Hippocampal formation (tissue), 2 donors: ENCODE measurements at places on chromosomes 2 and 18.

GRCh38 chr2:20521682-20522189, 74.9 kb downstream of the RHOB start:
- DNase-seq = no peak

DNA sequence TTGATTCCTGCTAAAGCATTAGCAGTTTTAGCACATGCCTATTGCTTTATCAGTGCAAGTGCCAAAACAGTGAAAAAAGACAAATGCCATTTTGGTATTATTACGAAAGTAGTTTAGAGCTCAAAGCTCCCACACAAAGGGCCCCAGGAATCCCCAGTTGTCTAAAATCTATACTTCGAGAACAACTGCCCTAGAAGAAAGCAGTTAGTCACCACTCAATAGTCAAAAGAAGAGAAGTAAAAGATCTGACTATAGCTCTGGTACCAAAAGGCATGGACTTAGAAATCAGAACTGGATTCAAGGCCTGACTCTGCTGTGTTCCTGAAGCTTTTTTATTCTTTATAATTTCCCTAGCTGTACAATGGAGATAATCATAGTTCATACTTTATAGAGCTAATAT, 21.8 kb downstream of the SCN3A start:
- DNase-seq = no peak

DNA sequence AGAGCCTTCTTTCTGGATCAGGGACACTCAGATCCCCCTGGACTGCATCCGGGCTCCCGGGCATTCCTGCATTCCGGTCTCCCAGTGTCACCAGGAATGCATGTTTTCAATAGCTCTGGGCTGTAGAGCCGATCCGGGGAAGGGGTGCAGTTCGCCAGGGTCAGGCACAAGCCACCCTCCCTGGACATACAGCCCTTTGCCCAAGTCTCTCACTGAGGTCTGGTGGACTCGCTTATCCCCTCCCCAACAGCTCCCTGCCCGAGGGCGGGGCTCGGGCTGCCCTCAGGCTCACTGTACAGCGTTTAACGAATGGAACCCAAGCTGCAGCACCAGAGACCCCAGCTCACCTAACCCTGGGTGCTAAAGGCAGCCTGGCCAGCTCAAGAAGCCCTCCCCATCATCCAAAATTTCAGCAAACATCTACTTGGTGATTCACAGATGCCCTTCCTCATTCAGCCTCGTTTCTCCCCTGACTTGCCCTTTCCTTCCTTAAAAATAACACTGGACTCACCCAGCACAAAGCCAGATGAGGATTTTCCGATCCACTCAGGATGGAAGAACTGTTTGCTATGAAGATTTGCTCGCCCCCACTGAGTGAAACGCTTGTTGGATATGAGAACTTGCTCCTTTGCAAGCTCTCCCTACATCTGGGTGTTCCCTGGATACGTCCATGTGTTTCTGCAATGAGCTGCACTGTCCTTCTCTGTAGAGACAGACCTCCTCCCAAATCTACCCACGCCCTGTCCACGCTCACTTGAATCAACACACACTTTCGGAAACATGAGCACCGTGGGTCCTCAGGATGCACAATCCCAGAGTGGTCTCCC, 58.1 kb downstream of the PXDN start:
- no peak for DNase-seq

- DNase-seq = no peak
Measured at GRCh38 chr2:43898134-43898837, 59.5 kb downstream of the ABCG8 start.

DNA sequence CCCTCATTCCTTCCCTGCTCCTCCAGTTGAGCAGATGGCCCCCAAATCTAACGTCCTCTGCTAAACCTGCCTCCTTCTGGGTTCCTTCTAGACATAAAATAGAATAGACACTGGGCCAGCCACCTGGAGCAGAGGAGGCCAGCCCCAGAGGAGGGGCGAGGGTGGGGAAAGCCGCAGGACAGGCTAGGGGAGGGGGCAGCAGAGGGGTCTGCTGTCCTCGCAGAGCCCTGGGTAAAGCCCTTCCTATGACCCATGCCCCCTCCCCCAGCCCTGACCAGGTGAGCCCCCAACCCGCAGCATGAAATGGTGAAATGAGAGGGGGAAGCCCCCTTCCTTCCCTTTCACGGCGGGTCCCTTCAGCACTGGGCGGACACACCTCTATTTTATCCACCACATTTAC, 7.8 kb downstream of the MFSD2B start:
- no peak for DNase-seq

- DNase-seq = no peak
Measured at GRCh38 chr2:45691171-45691999, 39.9 kb downstream of the PRKCE start.

DNA sequence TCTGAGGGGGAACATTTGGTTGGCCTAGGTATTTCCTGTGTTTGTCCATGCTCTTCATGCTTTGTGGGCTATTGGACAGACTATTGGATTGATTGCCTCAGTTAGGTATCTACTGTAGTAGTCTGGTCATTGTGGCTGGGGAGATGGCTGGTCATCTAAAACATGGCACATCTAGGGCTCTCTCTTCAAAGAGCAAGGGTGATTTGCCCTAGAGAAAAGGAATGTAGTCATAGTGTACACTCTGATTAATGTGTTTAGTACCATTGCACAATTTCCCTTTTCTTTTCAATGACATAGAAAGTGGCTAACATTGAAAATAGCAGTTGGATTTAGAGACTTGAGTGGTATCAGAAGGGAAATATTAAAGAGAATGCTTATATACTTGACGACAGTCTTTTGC, 114.3 kb downstream of the LCLAT1 start:
- no peak for DNase-seq

- no peak for DNase-seq
Measured at GRCh38 chr18:77223221-77223639, 26.4 kb upstream of the GALR1 start.

- DNase-seq = no peak
Measured at GRCh38 chr2:144703852-144704708, 184.2 kb upstream of the ZEB2 start.

GRCh38 chr18:10590412-10590811, 64.6 kb downstream of the NAPG start:
- DNase-seq = no peak

GRCh38 chr2:41768310-41768709, 279.5 kb upstream of the PKDCC start:
- no peak for DNase-seq

- no peak for DNase-seq
Measured at GRCh38 chr18:80232030-80232429, 15.3 kb downstream of the PARD6G start.

DNA sequence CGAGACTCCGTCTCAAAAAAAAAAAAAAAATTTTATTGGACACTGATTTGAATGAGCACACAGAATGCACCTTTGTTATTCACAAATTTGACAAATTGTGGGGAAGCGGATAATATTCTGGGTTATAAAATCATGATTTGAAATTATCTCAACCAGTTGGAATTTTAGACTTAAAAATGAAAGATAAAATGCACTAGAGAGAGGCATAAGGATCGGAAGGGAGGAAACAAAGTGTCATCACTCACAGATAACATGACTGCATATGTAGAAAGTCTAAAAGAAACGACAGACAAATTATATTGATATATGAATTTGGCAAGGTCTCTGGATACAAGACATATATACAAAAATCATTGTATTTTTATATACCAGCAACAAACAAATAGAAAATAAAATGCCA, 70.6 kb downstream of the CD28 start:
- no peak for DNase-seq

GRCh38 chr18:27899893-27900292, 277.0 kb downstream of the CDH2 start:
- DNase-seq = no peak

DNA sequence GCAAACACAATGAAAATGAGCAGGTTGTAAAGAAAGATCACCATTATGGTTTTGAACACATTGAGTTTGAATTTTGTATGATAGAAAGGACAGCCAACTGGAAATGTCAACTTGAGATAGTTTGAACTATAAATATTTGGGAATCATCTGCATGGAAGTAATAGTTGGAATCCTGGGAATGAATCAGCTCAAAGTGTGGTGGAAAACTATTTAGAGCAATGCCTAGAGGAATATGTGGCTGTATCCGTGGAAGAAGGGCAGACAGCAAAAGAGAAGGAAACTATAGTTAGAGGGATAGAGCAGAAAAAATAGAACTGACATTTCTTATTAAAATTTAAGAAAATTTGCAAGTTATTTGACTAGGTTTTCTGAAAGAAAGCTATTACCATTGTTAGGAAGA, 112.5 kb upstream of the OTX1 start:
- no peak for DNase-seq

DNA sequence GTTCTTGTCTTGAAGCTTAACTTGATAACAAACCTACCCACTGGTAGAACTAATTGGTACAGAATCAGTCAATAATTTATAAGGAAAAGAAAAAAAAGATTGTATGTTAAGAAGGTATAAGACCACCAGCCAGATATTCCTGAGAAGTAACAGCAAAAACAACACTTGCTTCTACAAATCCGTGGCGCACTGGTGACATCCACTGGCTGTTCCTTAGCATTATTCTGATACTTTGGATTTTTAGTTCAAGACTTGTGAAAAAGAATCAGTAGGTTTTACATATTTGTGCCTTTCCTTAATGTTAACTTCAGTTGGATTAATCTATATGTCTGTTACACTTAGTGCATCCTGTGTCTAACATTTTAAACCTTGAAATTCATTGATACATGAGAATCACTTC, 141.8 kb downstream of the GRB14 start:
- DNase-seq = peak; percentile 21

DNA sequence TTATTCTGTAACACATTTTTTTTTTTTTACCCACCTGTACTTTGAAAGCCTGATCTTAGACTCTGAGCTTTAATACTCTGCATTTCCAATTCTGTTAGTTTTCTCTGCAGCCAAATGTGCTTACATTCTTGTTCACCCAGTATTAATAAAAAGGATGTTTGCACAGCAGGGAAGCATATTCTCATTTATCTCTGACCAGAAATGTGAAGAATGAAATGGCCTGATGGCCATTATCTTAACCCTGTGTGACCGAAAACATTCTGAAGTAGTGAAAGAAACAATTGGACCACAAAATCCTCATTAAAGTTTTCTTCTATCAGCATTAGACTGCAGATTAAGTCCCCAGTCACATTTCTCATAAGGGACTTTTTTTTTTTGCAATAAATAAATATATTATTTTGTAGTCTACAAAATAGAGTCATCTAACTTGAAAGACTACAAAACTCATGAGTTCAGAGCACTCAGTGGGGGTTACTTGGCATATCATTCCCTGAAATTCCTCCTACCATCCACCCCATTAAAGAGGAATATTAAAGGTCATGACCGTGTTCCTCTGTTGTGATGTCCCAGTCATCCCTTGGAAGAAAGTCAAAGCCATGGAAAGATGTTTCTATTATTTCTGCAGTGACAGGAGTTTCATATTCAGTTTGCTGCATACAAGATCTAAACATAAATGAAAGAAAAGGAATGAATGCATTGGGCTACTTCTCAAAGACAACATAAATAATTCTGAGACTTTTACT, 364.4 kb downstream of the RND3 start:
- no peak for DNase-seq
